Vagina (tissue), 2 donors: ENCODE measurements at places on chromosomes 2 and 18. TPM values are rescaled to one million over a fixed set of nuclear protein-coding genes. Genes with fewer than 3 reads are reported as not detected.

DNA sequence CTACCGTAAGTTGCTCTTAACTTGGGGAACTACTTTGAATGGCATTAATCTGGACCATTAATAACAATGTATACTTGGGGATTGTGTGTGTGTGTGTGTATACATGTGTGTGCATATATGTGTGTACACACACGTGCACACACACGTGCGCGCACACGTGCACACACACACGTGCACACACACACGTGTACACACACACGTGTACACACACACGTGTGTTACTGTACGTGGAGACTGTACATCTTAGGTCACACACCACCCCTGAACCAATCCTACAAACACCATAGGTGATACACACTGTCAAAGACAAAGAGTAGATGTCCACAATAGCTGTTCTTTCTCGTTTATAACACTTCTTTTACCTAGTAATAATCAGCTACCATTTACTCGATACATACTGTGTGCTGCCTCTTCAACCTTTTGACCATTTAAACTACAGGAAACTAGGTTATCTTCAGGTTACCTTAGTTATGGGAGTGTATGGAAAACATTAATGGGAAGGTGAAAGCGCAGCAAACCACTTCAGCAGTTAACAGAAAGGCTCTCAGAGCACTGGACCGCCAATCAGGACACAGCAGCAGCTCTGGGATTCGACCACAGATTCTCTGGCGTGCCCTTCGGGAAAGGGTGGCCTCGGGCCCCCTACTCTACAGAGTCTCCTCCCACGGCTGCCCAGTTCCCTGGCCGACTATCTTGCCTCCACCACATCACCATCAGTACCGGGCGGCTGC, 894 bp upstream of the GCC2 start:
- peaks cover 23% of the 10 kb centered on the region for H3K4me1 ChIP-seq
- DNase-seq: no peak
- peak overlapping the region; percentile 88 for H3K4me3 ChIP-seq
- peaks cover 5% of the 10 kb centered on the region for H3K36me3 ChIP-seq

Gene TCF7L1
- 8.3 TPM for total RNA-seq

Gene RAX
- not detected for total RNA-seq

Gene GBX2
- not detected for total RNA-seq

DNA sequence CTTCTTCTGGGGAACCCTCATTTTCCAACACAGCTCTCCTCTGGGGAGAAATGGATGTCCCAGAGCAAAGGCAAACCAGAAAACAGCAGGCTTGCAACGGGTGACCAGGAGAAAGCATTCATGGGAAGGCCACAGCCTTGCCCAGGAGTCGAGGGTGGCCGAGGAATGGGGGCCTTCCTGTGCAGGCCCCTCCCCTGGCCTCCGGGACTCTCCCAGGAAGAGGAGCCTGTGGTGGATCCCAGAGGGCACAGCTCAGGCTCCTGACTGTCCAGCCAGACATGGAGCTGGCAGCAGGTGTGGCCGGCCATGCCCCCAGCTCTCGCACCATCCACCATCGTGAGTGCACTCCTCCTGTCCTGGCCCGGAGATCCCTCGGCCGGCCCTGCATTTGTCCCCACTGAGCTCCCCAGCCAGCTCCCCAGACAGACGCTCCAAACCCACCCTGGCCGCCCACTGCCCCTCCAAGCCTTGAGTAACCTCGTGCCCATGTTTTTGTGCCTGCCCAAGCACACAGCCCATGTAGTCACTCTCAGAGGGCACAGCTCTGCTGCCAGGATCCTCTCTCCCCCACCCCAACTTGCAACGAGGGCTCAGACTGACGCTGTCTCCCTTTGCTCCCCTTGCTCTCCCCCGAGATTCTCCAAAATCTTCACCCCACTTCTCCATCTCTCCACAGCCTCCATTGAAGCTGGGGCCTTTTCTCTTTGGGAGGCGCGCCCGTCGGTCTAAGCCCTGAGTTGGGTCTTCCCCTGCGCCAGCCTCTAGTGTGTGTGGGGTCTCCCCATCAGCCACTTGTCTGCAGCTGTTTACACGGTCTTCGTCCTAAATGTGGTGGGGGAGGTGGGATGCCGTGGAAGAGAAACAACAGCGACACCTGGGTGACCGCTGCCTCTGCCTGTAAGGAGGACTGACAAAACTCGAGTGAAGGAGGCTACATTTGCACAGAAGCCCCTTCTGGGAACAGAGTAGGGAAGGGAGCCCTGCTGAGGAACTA, 9.8 kb downstream of the PRLH start:
- no peaks in the 10 kb centered on the region for H3K36me3 ChIP-seq
- H3K27ac ChIP-seq: no peak overlapping the region
- no peak for DNase-seq
- H3K27me3 ChIP-seq: no peaks in the 10 kb centered on the region
- H3K4me1 ChIP-seq: peaks cover 22% of the 10 kb centered on the region

Gene ONECUT2
- total RNA-seq: not detected

DNA sequence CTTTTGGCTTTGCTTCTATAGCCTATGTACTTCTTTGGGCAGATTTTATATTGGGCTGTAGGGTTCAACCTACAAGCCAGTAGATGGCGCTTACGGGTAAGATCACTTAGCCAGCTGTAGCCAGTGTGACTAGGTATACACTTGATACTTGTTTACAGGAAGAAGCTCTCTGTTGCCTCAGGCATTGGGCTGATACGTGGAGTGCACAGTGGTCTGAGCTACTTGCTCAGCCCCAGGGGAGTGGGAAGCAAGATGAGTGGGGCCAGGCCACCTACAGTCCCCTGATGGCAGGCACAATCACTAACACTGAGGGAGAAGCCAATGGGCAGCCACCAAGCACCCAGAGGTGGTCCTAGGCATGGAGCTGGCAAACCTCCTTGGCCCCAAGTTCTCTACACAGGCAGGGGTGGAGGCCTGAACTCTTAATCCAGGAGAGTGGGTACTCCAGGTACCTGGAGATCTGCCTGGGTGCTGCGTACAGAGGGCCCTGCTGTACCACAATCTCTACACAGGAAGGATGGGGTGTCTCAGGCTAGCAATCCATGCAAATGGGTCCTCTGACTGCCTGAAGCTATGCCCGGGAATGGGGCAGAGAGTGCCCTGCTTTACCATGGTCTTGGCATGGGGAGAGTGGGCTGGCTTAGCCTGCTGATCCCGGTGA, 122.2 kb downstream of the NCOA1 start:
- no peak overlapping the region for H3K27ac ChIP-seq
- H3K27me3 ChIP-seq: no peaks in the 10 kb centered on the region
- H3K4me3 ChIP-seq: no peak overlapping the region
- no peak for DNase-seq
- no peaks in the 10 kb centered on the region for H3K36me3 ChIP-seq

GRCh38 chr2:6956566-6956965, 39.4 kb downstream of the RNF144A start:
- H3K4me1 ChIP-seq: peaks cover 46% of the 10 kb centered on the region
- DNase-seq: no peak
- peak overlapping the region; percentile 58 for H3K27ac ChIP-seq

DNA sequence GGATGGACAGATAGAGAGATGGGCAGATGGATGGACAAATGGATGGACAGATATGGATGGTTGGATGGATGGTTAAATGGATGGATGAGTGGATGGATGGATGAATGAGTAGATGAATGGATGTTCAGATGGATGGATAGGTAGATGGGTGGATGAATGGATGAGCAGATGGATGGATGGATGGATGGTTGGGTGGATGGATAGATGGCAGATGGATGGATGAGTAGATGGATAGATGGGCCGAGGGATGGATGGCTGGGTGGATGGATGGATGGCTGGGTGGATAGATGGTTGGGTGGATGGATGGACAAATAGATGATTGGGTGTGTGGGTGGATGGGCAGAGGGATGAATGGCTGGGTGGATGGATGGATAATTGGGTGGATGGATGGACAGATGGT, 98.9 kb upstream of the OTOS start:
- H3K27ac ChIP-seq: no peak overlapping the region
- H3K36me3 ChIP-seq: no peaks in the 10 kb centered on the region
- H3K27me3 ChIP-seq: no peaks in the 10 kb centered on the region
- H3K4me1 ChIP-seq: peaks cover 35% of the 10 kb centered on the region
- DNase-seq: no peak

GRCh38 chr2:152560166-152560565, 157.1 kb downstream of the PRPF40A start:
- no peak overlapping the region for H3K4me3 ChIP-seq
- no peak overlapping the region for H3K27ac ChIP-seq
- no peaks in the 10 kb centered on the region for H3K36me3 ChIP-seq

GRCh38 chr2:182224669-182225068, 202.2 kb downstream of the PDE1A start:
- no peaks in the 10 kb centered on the region for H3K27me3 ChIP-seq
- no peak overlapping the region for H3K27ac ChIP-seq
- H3K4me3 ChIP-seq: no peak overlapping the region
- no peaks in the 10 kb centered on the region for H3K4me1 ChIP-seq
- H3K36me3 ChIP-seq: no peaks in the 10 kb centered on the region

- H3K27ac ChIP-seq: no peak overlapping the region
- no peak overlapping the region for H3K4me3 ChIP-seq
- no peaks in the 10 kb centered on the region for H3K27me3 ChIP-seq
- DNase-seq: no peak
Measured at GRCh38 chr18:65659312-65659711, 91.5 kb upstream of the CDH7 start.
